ENCODE measurements at places on chromosomes 7 and 10. TPM values are rescaled to one million over a fixed set of nuclear protein-coding genes. Genes with fewer than 3 reads are reported as not detected.

GRCh38 chr10:26540601-26541000, 102.5 kb downstream of the APBB1IP start:
- DNase-seq, result no peak

DNA sequence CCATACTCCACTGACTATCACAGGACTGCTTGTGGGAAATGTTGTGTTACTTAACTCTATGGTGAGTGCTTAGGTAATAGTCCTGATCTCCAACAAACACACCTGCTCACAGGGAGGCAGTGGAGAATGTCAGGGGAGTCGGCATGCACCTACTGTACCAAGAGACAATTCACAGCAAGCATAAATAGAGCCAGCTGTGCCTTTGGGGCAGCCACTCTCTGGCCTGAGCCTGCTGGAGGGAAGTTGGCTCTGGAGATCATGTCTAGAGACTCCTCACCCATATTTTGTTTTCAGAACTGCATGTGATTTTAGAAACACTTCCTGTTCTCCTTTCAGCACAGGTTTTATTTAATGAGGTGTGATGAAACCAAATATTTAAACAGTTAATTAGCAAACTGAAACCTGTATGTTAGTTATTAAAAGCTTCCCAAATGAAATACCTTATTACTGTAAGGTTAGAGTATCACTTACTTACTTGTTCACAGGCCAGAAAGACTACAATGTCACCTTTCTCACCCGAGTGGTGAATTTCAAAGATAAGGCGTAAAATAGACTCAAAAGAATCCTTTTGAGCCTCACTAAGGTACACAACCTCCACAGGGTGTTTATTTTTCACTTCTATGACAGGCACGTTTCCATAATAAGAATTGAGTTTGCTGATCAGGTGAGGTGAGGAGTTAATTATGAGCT, 21.8 kb downstream of the DHX32 start:
- no peak for DNase-seq

DNA sequence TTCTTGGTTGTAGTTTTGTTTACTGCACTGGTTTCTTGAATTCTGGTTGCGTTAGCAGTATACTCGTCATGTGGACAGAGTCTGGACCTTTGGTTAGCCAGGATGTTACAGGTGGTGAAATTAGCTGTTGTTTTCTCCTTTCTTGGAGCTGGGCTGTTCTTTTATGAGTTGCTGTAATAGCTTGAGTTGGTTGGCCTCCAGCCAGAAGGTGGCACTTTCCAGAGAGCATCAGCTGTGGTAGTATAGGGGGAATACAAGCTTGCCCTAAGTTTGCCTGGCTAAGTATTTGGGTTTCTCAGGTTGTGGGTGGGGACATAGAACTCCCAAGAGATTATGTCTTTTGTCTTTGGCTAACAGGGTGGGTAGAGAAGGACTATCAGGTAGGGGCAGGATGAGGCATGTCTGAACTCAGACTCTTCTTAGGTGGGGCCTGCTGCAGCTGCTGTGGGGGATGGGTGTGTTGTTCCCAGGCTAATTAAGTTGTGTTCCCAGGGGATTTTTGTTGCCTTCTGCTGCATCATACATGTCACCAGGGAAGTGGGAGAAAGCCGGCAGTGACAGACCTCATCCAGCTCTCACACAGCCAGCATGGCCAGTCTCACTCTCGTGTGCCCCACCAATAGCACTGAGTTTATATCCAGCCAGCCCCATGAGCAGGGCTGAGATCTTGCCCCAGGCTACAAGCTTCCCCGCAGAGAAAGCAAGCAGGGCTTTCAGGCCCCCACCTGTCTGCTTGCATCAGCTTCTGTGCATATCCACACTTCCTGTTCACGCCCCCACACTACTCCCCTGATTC, 246.7 kb upstream of the TPK1 start:
- no peak for DNase-seq

- DNase-seq, result no peak
Measured at GRCh38 chr7:121369462-121369861, 26.6 kb downstream of the FAM3C start.

DNA sequence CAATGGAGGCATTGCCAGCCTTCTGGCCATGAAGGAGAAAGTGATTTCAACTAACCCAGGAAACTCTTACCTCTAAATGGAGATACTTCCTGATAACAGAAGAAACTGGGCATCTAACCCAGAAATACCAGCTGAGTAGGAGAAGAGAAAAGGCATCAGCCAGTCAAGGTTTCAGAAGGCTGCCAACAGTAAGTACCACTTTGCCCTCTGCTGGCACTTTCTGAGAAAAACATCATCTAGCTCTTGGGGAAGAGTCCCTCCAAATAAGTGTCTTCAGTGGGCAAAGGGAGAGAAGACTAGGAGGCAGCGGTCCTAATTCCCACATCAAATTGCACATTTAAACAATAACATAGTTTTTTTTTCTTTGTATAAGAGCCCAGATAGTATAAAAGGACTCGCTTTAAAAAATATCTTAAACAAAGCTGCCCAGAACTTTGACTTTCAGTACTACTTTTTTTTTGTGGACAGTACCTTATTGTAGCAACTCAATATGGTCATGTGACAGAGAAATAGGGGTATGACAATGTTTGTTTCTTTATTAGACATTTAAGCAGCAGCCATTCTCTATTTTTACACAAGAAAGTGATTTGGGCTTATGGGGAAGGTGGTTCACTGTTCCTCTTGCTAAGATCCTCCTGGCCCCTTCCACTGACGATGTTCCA, 157.3 kb downstream of the CTTNBP2 start:
- peak; percentile 7 for DNase-seq

- no peak for DNase-seq
Measured at GRCh38 chr7:82726038-82726800, 282.6 kb upstream of the CACNA2D1 start.

- no peak for DNase-seq
Measured at GRCh38 chr7:67309764-67310549, 313.3 kb downstream of the TYW1 start.

DNA sequence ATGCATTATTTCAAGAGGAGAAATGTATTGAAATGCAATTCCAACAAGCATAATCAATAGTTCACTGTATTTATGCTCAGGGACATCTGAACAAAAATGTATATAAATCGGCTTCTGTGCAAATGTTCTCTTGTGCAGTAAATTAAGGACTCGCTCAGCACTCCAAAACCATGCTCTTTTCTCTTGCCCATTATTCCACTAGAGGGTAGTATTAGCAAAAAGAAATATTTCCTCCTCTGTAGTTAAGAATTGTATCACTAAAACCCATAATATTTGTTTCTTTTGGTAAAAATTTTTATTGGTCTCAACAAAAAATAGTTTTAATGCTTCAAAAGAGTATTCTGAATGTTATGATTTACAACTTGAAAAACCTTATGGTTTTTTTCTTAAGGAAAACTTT, 803.1 kb downstream of the PCDH15 start:
- DNase-seq, result no peak

DNA sequence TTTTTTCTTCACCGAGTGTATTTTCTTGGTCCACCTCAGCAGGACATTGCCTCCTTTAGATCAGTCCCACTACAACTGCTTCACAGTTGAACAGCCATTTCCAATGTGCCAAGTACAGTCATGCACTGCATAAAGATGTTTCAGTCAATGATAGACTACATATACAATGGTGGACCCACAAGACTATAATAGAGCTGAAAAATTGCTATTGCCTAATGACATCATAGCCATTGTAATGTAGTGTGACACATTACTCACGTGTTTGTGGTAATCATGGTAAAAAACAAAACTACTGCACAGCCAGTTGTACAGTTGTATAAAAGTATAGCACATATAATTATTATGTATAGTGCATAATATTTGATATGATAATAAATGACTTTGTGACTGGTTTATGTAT, 113.8 kb upstream of the HPS1 start:
- DNase-seq, result no peak

DNA sequence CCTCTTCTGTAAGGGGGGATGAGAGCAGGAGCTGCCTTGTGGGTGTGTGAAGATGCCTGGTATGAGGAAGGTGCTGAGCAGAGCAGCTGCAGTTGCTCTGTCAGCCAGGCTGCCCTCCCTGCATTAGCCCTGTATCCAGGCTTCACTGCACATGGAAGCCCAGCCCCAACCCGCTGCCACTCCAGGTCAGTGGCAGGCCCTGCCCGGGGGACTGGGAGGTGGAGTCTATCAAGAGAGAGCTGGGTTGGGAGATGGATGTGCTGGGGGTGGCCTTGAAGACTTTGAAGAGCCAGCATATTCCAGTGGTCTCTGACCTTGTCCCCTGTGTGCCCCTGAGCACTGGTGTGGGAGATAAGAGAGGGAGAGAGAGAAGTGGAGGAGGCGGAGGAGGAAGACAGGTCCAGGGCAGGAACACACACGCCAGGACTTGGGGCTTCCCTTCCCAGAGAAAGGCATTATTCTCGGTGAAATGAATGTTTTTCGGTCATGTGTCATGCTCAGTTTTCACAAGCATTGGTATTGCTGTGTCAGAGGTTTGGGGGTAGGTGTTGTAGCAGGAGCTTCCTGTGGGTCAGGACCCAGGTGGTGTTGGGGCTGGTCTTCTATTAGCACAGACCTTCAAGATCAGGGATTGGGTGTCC, 2.6 kb downstream of the PPIF start:
- DNase-seq, result no peak

- no peak for DNase-seq
Measured at GRCh38 chr10:48477141-48477540, 127.7 kb downstream of the ARHGAP22 start.

DNA sequence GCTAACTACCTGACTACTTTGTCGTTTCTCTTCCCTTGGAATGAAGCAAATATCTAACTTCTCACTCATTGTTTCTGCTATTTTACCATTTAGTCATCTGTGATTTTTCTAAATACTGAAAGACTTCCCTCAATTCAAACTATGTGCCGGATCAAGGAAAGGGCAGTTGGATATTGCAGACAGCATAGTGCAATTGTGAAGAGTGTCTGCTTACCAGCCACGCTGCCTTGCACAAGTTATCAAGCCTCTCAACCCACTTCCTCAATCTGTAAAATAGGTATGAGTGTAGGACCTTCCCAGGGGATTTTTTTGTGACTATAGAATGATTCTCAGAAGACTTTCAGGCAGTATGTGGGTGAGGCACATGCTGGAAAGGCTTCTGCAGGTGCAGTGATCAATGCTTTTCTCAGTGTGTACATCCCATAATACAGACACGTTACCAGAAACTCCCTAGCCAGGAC, 54.3 kb downstream of the EGFR start:
- no peak for DNase-seq

DNA sequence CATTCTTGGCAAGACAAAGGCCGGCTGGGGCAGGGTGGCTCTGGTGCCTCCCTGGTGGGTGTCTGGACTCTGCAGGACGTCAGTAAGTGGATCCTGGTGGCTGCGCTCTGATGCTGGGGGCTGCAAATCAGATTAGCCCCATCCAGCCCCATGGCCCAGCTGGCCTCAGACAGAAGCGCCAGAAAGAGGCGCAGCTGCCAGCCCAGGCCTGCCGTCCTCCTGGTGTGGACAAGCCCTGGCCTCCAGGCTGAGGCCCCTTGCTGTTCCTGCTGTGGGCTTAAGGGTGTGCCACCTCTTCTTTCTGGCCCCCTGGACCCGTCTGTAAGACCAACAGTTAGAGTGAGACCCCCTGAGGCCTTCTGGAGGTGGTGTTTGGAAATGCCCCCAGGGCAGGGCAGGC, 5.9 kb upstream of the LFNG start:
- no peak for DNase-seq

- DNase-seq, result no peak
Measured at GRCh38 chr7:79610313-79610712, 156.8 kb upstream of the MAGI2 start.

- peak; percentile 66 for DNase-seq
Measured at GRCh38 chr7:23470330-23471105, at the start of gene IGF2BP3. IGF2BP3 (minus strand) TSS chr7:23470491; CDS start chr7:23470110, 381 bp downstream.

DNA sequence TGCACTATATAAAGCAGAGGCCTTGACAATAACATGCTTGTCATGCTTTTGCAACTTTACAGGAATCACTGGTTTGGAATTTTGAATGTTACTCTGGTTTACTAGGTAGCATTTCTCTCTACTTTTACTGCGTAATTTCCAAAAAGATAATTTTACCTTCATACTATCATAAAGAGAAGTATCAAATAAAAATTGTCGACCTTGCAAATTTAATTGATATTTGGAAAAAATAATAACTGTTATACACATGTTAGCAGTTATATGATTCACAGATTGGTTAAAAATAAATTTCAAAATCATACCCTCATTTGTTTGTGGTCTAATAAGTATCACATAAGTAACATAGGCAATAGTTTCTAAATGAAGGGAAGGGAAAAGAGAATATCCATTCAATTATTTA, 228.5 kb upstream of the CACNA2D1 start:
- DNase-seq, result no peak

GRCh38 chr7:130154501-130155317, 50.5 kb downstream of the TMEM209 start:
- DNase-seq, result no peak

DNA sequence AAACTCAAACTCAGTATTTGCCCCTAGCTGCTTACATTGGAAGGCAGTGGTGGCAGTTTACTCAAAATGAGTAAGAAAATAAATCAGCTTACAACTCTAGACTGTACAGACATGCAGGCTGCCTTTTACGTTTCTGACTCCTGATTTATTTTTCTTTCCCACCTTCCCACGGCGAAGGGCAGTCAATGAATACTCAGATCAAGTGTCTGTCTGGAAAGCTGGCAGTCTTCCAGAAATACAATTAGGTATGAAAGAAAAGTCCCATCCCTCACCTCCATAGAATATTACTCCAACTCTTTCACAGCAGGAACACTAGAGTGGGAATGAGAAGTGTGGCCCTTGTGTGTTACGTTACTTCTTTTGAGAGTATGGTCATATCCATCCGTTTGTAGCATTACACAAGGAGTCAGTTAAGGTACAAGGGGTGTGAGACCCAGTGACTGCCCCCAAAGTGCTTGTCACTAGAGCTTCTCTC, 1.3 kb upstream of the PAPSS2 start:
- no peak for DNase-seq

- no peak for DNase-seq
Measured at GRCh38 chr10:18984531-18984930, 64.1 kb upstream of the MALRD1 start.

GRCh38 chr7:32059289-32060011, 10.8 kb downstream of the PDE1C start:
- no peak for DNase-seq

DNA sequence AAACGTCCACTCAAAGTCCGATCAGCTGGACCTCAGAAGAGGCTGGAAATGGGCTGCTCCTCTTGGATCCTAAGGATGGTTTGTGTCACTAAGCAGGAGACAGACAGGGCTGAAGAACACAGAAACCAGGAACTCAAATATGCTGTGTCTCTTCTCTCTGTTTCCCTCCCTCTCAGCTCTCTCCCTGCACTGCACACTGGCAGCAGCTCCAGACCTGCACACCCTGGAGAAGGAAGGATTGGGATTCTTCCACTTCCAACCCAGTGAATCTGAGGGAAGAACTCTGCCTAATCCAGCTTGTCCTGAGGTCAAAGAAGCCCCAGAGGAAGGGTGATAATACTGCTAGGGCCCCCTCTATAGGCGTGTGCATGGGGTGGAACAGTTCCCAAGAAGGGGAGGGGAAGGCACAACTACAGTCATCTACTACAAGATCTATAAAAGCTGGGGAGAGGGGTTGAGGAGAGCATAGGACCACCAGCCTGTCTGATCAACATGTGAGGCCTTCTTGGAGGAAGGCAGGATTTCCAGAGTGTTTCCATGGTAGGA, 22.7 kb upstream of the ZCCHC24 start:
- no peak for DNase-seq

- DNase-seq, result no peak
Measured at GRCh38 chr10:69541463-69541862, 31.8 kb downstream of the NEUROG3 start.

ELFN1 gene
- 0.03 TPM for polyA plus RNA-seq

CUBN gene
- polyA plus RNA-seq, result 0.07 TPM

PNLIPRP1 gene
- polyA plus RNA-seq, result not detected

SMKR1 gene
- 0.76 TPM for polyA plus RNA-seq

GBX1 gene
- polyA plus RNA-seq, result not detected

VPS37D gene
- polyA plus RNA-seq, result 0.81 TPM

FAM237B gene
- polyA plus RNA-seq, result not detected

PRKAR1B gene
- 10.2 TPM for polyA plus RNA-seq
